ENCODE measurements at places on chromosomes 5 and 9.

DNA sequence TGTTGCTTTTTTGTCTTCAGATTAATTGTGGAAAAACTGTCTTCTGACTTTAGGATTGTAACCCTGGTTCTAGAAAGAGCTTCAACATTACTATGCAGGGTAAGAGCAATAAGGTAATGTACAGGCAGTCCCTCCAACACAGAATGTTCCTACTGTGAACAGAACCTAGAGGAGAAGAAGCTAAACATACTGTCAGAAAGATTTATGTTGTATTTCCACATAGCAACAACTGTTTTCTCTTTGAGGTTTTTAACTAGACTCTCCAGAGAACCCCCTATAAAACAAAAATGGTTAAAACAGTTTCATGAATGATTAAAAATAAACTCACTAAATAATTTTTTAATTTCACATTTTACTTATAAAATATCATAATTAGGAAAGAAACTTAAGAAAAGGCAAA lies 64.3 kb upstream of the NAA35 start:
- DNase-seq: no peak

GRCh38 chr9:14730461-14730898 lies 7.9 kb upstream of the CER1 start:
- DNase-seq: no peak

- DNase-seq: no peak
These were observed 53.8 kb upstream of the RAD23B start for GRCh38 chr9:107229241-107229741.

- DNase-seq: no peak
These were observed 829.6 kb upstream of the ZNF608 start for GRCh38 chr5:125575891-125576505.

GRCh38 chr9:138043411-138044345 lies 166.1 kb downstream of the CACNA1B start:
- no peak for DNase-seq

DNA sequence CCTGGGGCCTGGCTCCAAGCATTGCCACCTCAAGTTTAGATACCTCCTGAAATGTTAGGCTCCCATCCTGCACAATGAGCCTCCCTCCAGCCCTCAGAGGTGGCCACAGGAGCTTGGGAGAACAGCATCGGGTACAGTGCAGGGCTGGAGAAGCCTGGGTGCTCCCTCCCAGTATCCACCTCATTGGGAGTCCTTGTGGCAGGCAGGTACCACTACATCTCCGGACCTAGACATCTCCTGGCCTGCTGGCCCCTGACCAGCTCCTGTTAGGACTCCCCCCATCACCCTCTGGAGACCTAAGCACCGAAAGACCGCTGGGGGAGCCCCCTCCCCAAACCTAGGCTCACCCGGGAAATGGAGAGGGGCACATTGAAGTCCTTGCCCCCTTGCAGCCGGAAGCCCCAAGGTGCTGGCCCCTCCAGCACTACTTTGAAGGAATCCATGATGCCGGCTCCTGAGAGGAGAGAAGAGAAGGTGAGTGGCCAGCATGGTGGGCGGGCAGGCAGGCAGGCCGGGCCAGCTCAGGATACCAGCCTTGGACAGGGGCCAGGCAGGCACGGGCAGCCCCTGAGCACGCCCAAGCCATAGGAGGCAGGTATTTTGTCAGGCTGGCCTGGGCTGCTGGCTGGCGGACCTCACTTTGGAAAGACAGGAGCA lies 1.2 kb downstream of the PDLIM7 start:
- peak; percentile 84 for DNase-seq
